Natural killer cell treated with Interleukin-12 subunit alpha and Interleukin-12 subunit beta and Interleukin-15 and Interleukin-18, amount 100 ng/mL, for 72 hours (primary cell): ENCODE measurements at places on chromosomes 6 and 20.

GRCh38 chr20:24987244-24987643 is 5.3 kb downstream of the APMAP start:
- DNase-seq, result no peak
- peak overlapping the region; percentile 74 for H3K27ac ChIP-seq
- peak overlapping the region; percentile 91 for H3K4me3 ChIP-seq
- H3K27me3 ChIP-seq, result no peaks in the 10 kb centered on the region
- H3K36me3 ChIP-seq, result peaks cover 34% of the 10 kb centered on the region

- H3K4me3 ChIP-seq, result no peak overlapping the region
- no peak overlapping the region for H3K27ac ChIP-seq
- H3K27me3 ChIP-seq, result peaks cover 6% of the 10 kb centered on the region
Observed at GRCh38 chr20:16842486-16843120, 94.4 kb downstream of the OTOR start.

DNA sequence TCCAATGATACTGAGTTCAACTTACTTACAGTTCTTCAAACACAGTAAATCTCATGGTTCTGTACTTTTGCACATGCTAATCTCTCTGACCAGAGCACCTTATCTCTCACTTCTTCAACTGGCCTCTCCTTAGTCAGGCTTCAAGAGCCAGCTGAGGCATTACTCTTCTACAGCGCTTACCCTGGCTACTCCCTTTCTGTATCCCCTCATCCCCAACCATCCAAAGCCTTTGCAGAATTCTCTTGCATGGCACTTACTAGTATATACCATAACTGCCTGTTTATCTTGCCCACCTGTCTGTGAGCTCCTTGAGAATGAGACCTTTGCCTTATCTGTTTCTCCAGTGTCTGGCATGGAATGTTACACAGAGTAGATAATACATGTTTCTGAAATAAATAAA is 49.2 kb downstream of the SESN1 start:
- no peaks in the 10 kb centered on the region for H3K36me3 ChIP-seq
- H3K4me1 ChIP-seq, result peaks cover 19% of the 10 kb centered on the region
- H3K4me3 ChIP-seq, result no peak overlapping the region
- no peak for DNase-seq

DNA sequence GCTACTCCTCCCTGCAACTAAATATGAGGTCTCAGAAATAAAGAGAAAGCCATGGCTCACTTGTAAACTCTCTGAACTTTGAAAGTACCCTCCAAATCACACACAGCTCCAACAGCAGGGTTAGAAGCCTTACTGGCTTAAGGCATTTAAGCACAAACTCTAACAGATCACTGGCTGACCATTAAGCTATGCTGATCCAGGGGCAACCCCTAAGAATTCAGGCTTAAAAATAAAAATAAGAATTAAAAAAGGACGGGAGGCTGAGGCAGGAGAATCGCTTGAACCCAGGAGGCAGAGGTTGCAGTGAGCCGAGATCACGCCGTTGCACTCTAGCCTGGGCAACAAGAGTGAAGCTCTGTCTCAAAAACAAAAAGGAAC is 21.8 kb downstream of the HLA-E start:
- H3K4me1 ChIP-seq, result peaks cover 63% of the 10 kb centered on the region
- DNase-seq, result no peak
- H3K4me3 ChIP-seq, result peak overlapping the region; percentile 53
- H3K36me3 ChIP-seq, result no peaks in the 10 kb centered on the region
- H3K27me3 ChIP-seq, result no peaks in the 10 kb centered on the region

DNA sequence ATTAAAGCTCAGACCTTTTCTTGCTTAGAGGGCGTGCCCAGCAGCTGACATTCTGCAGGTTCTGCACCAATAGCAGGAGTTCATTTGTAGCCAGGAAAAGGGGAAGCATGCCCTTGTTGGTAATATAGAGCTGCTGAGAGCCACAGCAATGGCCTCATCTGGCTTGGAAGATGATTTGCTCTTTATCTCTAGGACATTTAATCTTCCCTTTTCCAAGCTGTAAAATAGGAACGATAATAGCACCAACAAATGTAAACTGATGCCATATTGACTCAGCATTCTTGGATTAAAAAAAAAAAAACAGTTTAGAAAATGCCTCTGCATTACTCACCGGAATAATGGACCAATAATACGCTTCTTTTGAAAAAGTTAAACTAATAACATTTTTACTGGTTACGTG is 93.4 kb upstream of the SLC2A12 start:
- DNase-seq, result no peak
- H3K4me1 ChIP-seq, result no peaks in the 10 kb centered on the region
- peaks cover 10% of the 10 kb centered on the region for H3K27me3 ChIP-seq
- H3K27ac ChIP-seq, result no peak overlapping the region
- no peak overlapping the region for H3K4me3 ChIP-seq

DNA sequence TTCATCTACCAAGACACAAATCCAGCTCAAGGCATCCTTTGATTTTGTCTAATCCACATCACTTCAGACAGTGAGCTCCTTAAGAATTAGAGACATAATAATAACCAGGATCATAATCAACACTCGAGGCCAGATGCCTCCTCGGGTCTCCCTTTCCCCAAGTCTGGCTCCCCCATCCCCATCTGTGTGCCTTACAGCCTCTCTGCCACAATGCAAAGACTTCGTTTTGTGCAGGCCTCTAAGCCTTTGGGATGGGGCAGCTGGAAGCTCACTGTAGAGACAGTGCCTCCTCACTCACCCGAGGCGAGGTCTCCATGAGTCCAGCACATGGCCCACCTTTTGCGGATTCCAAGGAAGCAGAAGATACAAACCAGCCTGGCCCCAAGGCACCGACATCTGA is 30.3 kb downstream of the LRFN2 start:
- no peak overlapping the region for H3K4me3 ChIP-seq
- DNase-seq, result no peak
- H3K4me1 ChIP-seq, result peaks cover 3% of the 10 kb centered on the region
- no peak overlapping the region for H3K27ac ChIP-seq
- H3K36me3 ChIP-seq, result no peaks in the 10 kb centered on the region

DNA sequence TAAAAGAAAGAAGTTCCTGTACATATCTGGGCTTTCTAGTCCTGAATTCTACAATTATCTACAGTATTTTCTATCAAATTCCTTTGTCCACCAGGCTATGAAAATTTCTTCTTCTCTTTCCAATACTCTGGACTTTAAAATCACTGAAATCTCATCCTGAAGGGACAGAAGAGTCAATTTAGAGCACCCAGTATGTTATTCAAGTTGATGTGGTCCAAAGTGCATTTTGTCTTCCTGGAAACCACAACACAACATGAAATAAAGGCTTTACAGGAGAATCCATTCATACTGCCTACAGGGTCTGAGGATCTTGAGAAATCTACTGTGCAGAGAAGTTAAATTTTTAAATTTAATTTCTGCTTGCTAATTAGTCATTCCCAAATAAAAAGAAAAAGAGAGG is 94.9 kb upstream of the ADGRF1 start:
- no peaks in the 10 kb centered on the region for H3K4me1 ChIP-seq
- H3K4me3 ChIP-seq, result no peak overlapping the region
- no peaks in the 10 kb centered on the region for H3K36me3 ChIP-seq
- peaks cover 19% of the 10 kb centered on the region for H3K27me3 ChIP-seq
- no peak for DNase-seq
- no peak overlapping the region for H3K27ac ChIP-seq

- no peaks in the 10 kb centered on the region for H3K27me3 ChIP-seq
- H3K4me1 ChIP-seq, result no peaks in the 10 kb centered on the region
Observed at GRCh38 chr6:14520536-14520935, 403.0 kb downstream of the CD83 start.

- no peaks in the 10 kb centered on the region for H3K4me1 ChIP-seq
- no peak for DNase-seq
- no peak overlapping the region for H3K27ac ChIP-seq
- H3K27me3 ChIP-seq, result peaks cover 8% of the 10 kb centered on the region
- no peak overlapping the region for H3K4me3 ChIP-seq
Observed at GRCh38 chr6:131427434-131428058, 145.5 kb upstream of the ARG1 start.
